ENCODE measurements at places on chromosomes 7 and 10. TPM values are rescaled to one million over a fixed set of nuclear protein-coding genes. Genes with fewer than 3 reads are reported as not detected.

The SCRN1 gene
- 2.5 TPM for total RNA-seq

The CALML3 gene
- total RNA-seq = not detected

The EPO gene
- total RNA-seq = not detected

The TSPAN13 gene
- total RNA-seq = 0.40 TPM

DNA sequence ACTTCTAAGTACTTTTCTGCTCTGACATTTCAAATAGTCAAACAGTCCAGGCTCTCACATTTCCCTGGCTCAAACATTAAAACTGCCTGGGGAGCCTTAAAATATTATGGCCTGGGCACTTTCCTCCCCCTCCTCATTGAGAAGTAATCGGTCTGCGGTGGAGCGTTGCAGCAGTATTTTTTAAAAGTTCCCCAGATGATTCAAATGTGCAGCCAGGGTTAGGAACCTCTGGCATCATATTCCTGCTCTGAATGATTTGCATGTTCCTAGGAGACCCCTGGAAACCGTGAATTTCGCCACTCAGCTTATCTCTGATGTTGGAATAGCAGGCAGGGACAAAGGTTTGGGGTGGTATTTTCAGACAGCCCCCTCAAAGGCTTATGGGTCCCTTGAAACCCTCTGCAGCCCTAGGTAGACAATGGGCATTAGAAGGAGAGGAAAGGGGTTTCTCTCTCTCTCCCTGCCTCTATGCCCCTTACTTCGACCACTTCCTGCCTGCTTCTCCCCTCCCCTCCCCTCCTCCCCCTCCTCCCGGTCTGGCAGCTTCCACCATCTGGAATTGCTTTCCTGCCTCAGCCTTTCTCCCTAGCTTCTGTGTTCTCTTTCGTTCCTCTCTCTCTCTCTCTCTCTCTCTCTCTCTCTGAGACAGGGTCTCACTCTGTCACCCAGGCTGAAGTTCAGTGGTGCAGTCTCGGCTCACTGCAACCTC, 622.2 kb downstream of the GALNT17 start:
- DNase-seq = no peak

The HIP1 gene
- 5.4 TPM for total RNA-seq
